GM10248 (cell line): ENCODE measurements at places on chromosomes 3 and 15.
A peak's percentile ranks its signal among the peaks of the same experiment; 100 is the strongest.

DNA sequence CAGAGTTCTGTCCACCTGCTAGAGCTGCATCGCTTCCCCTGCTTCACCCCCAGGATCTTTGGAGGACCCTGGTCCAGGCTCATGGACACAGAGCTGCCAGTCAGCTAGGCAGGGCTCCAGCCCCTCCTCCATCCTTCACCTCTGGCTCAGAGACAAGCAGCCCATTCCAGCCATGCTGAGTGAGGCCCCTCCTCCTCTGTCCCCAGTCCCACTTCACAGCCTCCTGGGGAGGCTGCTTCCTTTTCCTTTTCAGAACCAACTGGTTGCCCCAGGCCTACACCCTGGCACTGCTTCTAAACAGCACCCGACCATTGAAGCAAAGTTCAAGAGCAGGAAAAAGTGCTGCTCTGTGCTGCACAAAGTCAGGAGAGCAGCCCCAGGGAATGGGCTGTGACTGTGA lies 22.2 kb downstream of the IQSEC1 start:
- no peak for DNase-seq

- DNase-seq: no peak
These were observed 632 bp downstream of the MTHFS start for GRCh38 chr15:79896131-79896633.

DNA sequence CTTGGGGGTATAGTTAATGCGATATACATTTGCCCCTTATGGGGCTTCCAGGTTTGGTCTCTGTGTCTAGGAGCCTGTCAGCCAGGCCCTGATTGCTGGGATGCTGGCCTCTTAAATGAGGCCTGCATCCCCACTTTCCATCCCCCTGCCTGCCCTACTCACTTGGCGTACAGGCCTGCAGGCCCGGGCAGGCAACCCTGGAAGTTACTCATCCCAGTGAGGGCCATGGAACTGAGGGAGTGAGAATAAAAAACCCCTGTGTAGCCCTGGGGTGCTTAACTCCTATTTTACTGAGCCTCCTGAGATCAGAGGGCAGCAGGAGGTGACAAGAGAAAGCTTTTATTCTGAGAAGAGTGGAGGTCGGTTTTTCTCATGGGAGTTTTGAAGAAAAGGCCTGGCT lies 2.0 kb downstream of the DISP2 start:
- no peak for DNase-seq

DNA sequence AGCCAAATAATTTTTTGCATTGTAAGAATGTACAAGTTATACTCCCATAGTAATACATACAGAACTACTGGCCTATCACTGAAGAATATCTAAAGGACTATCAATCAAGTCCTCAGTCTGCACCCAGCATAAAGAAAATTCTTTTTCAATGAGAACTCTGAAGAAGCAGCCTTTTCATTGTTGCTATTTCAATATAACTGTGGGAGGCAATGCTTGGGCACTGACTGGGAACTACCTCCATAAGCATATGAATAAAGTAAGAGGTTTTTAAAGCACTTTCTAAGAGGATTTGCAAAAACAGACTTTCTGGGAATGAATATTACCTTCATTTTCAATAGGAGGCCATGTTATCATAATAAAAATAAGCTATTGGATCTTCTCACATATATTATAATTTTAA lies 24.6 kb upstream of the NECTIN3 start:
- no peak for DNase-seq

DNA sequence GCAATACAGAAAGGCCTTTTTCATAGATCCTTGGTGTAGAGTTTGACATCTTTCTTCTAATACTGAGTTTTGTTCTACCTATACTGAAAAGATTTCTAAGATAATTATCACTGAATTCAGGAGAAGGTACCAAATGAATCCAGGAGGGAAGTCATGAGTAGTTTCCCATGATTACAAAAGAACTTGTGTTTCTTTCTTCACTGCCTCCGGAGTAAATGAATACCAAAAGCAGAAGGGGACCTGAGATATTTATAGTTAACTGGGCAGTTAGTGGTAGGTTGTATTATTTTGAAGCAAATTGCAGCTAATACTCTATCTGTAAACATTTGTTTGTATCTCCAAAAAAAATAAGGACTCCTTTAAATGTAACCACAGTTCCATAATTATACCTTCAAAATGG lies 175.4 kb downstream of the SUCNR1 start:
- DNase-seq: no peak

DNA sequence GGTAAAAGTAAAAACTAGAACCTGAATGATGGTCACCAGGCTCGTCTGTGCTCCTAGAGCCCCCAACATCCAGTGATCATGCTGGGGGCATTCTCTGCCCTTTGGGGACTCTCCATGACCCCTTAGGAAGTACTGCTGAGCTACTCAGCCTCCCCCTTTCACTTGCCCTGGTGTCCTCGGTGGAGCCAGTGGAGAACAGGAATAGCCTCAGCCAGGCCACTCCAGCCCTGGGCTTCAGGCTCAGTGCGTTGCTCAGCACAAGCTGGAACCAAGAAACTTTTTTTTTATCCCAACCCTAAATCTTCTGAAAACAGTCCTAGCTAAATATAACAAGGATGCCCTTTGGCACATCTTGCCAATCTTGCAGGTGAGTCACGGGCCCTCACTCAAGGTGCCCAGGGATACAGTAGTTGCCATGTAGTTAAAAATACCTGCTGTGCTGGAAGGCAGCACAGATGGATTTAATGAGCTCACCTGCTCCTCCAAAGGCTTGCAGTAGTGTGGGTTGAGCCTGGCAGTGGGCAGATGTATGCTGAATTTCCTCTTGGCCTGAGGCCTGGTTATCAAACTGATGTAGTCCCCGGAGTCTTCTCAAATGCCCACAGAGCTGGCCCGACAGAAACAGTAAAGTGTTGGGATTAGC lies 46.9 kb upstream of the TMEM158 start:
- DNase-seq: no peak

- no peak for DNase-seq
These were observed 10.8 kb downstream of the RASL12 start for GRCh38 chr15:65056868-65057548.

GRCh38 chr3:151156618-151157216 lies 46.3 kb downstream of the GPR171 start:
- peak; percentile 60 for DNase-seq

GRCh38 chr3:71724584-71725270 lies 475 bp downstream of the EIF4E3 start:
- DNase-seq: peak; percentile 43

- DNase-seq: no peak
These were observed 2.6 kb upstream of the PLOD2 start for GRCh38 chr3:146163584-146163983.

DNA sequence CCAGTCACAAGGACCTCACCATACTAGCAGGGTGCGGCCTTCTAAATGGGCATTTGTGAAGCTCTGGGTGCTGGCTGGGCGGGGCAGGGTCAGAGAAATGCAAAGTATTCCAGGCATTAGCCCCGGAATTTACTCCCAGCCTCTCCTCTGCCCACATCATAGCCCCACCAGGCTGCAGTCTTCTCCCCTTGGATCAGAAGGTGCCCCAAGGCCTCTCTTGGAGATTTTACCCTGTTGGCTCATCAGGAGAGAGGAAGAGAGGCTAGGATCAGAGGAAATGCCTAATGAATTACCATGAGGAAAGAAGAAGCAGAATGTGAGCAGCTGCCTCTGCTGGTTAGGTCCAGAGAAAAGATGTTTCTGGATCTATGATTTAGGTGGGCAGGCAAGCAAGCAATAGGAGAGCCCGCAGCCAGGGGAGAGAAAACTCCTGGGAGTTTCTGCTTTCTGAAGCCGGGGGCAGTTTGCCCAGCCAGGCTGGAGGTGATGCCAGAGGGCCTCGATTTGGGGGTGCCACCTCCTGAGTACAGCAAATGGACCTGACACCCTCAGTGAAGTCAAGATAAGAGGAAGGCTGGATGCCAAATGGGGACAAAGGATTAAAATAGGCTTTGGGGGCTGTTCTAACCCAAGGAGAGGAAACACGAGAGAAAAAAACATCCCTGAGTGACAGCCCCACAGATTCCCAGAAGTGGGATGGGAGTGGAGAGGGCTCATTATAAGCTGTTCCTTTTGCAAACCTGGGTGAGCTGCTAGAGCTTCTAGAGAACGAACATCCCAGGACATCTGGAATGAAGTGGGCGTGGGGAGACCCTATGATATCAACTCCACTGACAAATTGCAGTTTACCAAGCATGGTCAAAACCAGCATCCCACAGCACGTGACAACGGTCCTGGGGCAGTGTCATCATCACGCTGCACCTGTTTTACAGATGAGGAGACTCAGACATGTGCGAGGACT lies 65.4 kb downstream of the BDH1 start:
- no peak for DNase-seq

DNA sequence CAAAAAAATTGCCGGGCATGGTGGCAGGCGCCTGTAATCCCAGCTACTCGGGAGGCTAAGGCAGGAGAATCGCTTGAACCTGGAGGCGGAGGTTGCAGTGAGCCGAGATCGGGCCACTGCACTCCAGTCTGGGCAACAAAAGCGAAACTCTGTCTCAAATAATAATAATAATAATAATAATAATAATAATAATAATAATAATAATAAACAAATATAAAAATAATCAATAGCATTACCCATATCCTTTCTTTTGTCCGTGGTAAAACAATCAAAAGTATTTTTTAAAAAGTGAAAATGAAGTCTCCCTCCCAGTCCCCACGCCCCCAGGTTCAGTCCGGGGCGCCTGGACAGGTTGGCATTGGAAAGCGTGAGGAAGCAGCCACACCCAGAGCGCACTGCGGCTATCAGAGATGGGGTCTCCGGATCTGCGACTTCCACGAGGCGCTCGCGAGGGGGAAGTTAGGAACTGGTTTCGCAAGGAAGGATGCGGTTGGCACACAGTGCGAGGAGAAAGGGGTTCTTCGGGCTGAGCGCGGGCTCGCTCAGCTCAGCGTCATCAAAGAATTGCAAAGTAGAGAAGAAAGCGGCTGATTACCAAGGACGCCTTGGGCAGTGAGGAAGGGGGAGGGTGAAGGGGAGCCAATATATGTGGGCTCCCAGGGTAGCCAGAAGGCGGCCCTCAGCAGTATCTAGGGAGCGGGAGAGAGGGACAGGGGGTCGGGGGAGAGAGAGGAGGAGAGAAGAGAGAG lies 69.5 kb upstream of the EPHB3 start:
- DNase-seq: no peak
